ENCODE measurements at places on chromosomes 4 and X.

DNA sequence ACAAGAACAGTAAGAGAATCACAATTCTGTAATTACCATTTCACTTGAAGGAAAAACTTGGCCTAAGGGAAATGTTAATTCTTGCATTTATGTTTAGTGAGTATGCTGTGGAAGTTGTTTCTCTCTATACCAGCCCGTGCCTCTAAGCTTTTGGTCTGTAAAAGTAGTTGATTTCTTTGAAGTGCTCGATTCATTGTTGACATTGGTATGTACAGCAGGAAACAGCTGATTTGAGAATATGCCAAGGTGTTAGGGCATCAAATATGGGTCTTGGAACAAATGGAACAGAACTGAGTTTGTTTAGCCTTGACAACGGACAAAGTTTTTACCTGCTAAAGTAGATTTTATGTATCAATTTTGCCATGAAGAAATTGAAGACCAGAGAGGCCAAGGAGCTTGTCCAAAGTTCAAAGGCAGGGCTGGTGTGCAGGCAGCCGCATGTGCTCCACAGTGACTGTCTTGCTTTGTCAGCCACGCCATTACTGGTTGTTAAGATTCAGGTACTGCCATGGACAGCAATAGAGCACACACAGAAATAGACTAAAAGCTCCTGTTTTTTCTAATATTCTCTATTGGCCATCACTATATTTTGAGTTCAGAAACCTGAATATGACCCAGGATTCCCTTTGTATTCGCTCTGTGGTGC is 75.5 kb upstream of the TLR3 start:
- no peak for DNase-seq

GRCh38 chr4:16125571-16126445 is 42.0 kb upstream of the PROM1 start:
- DNase-seq = no peak

DNA sequence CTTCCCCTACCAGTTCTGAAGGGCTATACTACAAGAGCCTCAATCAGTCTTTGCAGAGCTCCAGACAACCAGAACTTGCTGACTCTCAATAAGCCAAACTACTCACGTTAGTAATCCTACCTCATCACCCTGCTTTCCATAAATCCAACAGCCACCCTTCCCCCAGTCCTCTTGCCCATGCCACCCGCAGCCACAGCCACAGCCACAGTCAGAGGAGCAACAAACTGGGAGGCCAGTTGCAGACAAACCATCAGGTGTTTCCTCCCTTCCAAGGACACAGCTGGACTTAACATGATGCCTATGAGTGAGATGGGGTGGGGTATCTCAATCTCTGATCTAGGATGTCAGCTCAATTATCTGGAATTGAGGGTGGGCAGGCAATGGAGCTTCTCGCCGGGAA is 1.0 kb downstream of the GABRA3 start:
- no peak for DNase-seq

- no peak for DNase-seq
Observed at GRCh38 chr4:141347684-141348083, 127.0 kb downstream of the ZNF330 start.

DNA sequence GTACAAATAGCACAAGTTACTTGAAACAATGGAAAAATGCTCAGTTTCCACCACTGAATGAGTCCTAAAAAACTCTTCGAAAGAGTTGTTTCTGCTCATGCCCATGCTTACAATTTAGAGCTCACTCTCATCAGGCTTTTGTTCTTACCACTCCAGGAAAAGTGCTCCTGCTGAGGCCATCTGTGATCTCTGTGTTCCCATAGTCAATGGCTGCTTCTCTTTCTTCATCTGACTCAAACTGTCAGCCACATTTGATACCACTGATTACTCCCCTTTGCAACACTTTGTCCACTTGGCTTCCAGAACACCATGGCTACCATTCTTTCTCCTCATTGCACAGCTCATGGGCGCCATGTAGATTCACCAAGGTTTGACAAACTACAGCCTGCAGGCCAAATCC is 80.0 kb upstream of the SLC34A2 start:
- no peak for DNase-seq

- no peak for DNase-seq
Observed at GRCh38 chr4:154344686-154345085, 146.9 kb downstream of the DCHS2 start.

DNA sequence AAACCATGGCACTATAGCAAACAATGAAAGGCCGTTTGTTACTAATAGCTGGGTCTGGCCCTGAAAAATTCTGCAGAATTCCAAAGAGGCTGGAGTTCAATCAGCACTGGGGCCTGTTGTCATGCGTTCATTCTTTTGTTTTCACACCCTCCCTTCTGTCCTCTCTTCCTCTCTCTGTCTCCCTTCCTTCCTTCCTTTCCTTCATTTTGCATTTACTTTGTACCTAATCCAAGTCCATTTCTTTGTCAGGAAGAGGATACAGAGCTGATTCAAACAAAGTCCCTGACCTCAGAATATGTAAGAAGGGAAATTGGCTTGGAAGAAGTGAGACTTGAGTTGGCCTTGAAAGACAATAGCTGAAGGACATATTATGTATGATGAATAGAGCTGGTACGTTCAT is 119.6 kb upstream of the LDB2 start:
- DNase-seq = no peak

- no peak for DNase-seq
Observed at GRCh38 chr4:119227690-119228089, 15.2 kb downstream of the USP53 start.

DNA sequence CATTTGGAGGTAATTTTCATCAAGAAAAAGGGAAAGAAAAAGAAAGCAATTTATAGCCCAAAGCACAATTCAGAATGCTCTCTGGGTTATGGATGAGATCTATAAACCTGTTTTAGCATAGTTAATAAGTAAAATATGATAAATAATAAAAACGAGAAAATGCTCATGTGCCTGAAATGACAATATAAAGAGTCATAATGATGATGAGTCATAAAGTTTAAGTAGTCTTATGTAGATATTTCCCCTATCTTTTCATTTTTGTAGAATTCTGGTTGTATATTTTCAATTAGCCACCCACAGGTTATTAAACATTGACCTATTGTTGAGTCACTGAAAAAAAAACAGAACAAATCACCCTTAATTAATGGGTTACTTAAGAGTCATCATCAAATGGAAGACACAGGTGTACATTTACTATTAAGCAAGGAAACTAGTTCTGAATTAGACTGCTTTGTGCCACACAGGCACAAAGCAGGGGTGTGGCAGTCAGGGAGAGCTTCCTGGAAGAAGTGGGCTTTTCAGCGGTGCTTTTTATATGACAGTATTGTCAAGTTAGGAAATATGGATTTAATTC is 29.3 kb downstream of the BEND4 start:
- DNase-seq = no peak

- DNase-seq = no peak
Observed at GRCh38 chrX:119134466-119134865, 6.9 kb upstream of the KIAA1210 start.

DNA sequence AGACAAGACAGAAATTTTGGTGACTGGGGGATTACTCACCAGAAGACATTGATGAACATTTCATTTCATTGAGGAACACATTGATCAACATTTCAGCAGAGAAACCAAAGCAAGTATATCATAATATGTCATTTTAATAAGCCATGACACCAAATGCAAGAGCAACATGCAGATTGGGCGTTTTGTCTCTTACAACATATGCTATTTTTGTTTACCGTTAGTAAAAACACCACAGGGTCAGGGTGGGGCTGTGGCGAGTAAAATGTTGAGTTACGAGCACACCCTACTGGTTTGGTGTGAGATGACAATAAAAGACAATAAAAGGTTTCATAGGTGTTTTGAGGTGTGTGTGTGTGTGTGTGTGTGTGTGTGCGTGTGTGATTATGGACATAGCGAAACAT is 294.5 kb downstream of the PDGFC start:
- DNase-seq = no peak

- DNase-seq = no peak
Observed at GRCh38 chrX:135516376-135516775, 4.1 kb upstream of the INTS6L start.

GRCh38 chr4:20255251-20255586 is 3.5 kb downstream of the SLIT2 start:
- no peak for DNase-seq

- no peak for DNase-seq
Observed at GRCh38 chrX:33385546-33385945, 174.2 kb upstream of the DMD start.

DNA sequence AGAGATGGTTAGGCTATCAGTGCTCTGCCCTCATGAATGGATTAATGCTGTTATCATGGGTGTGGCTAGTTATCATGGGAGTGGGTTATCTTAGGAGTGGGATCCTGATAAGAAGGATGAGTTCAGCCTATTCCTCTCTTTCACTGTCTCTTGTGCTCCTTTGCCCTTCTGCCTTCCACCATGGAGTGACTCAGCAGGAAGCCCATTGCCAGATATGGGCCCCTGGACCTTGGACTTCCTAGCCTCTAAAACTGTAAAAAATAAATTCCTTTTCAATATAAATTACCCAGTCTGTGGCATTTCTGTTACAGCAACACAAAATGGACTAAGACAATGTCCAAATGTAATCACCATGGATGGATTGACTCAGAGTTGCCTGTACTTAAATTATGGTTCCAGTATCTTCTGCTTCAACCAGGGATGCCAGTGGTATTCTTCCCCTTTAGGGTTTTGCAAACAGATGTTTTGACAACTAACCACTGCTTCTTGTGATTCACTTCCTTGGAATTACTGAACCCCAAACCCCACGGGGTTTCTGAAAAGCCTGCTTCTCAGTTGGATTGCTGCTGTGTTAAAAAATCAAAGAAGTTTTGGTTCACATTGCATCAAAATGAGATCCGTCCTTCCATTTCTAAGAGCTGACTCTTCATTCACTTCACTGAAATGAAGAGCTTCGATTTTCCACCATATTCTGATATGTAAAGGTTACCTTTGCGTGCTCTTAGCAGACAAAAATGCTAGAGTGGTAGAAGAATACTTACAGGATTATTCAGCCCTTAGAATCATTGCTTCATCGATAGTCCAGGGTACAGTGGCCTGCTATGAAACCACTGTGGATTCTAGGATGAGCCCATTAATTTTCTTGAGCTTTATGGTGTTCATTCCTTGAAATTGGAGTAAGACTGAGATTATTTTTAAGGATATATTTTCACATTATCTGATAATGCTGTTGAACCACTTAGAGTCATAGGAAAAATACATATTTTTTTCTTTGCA is 107.7 kb downstream of the FRMPD4 start:
- DNase-seq = no peak

DNA sequence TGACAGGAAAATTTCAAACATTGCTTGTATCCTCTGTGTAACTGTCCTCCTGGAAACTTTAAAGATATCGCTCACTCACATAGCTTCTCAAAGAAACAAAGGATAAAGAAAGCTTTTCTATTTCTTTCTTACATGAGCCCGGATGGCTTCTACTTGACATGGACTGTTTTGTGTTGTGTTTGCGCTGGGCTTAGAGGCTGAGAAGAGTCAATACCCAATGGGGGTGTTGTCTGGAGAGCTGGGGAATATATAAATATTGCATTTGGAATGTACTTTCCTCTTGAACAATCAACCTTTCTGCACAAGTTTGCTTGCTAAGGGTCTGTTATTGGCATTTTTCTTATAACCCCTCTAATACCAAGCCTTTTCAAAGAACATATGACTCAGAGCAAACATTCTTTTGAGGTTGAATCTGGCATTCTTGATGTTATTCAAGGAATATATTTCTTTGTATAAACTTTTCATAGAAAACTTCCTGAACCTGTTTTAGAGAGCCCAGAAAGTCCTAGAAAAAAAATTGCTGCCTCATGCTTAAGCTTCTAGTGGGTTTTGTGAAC is 331.9 kb downstream of the PACRGL start:
- no peak for DNase-seq

DNA sequence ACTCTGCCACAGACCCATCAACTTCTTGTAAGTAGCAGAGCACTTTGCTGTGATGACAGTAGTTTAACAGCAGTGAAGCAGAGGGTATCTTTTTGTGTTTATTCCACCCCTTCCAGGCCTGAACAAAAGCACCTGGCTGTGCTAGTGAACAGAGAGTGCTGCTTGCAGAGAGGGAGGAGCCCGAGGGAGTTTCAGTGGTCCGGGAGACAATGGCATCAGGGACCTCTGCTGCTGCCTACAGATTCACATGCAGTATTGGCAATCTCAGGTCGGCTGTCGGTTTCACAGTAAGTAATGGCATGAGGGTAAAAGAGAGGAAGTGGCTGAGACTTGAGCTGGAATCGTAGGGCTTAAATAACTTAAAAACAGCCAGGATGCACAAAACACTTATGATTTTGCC is 755.8 kb downstream of the RPA4 start:
- no peak for DNase-seq

DNA sequence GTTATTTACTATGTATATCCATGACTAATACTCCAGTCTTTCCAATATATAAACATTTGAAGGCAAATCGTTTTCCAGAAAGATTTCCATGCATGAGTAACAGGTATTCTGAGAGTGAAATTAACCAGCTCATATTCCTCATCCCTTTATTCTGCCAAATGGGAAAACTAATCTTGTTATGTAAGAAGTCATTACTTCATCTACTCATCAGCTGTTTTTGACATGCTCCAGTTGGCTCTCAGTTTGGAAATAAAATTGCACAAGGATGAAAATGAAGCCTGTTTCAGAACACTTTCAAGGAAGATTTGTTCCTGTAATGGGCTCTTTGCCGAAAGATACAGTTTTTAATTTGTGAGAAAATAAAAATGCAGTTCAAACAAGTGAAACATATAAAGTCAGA is 121.9 kb downstream of the KCTD8 start:
- no peak for DNase-seq

DNA sequence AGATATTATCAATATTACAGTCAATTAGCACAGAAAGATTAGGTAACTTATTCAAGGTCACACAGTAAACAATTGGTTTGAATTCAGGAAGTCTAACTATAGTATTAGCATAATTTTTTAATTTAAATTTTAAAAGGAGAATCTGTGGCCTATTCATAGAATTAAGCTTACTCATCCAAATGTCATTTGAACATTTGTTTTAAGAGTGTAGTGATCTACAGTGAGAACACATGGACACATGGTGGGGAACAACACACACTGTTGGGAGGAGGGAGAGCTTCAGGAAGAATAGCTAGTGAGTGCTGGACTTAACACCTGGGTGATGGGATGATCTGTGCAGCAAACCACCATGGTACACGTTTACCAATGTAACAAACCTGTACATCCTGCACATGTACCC is 48.3 kb downstream of the MEPE start:
- no peak for DNase-seq

DNA sequence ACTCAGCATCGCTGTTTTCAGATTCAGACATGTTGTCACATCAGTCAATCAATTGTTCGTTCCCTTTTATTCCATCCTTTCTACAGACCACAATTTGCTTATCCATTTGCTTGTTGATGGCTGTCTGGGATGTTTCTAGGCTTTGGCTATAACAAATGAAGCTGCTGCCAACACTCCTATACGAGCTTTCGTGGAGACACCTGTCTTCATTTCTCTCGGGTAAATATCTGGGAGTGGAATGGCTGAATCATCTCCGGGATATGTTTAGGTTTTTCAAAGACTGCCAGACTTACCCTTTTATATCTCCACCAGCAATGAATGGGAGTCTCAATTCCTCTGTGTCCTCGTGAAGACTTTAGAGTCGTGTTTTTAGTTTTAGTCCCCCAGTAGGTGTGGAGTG is 118.9 kb downstream of the SORCS2 start:
- no peak for DNase-seq
